Naive thymus-derived CD8-positive, alpha-beta T cell (primary cell): ENCODE measurements at places on chromosomes 4 and X. TPM values are rescaled to one million over a fixed set of nuclear protein-coding genes. Genes with fewer than 3 reads are reported as not detected.

DNA sequence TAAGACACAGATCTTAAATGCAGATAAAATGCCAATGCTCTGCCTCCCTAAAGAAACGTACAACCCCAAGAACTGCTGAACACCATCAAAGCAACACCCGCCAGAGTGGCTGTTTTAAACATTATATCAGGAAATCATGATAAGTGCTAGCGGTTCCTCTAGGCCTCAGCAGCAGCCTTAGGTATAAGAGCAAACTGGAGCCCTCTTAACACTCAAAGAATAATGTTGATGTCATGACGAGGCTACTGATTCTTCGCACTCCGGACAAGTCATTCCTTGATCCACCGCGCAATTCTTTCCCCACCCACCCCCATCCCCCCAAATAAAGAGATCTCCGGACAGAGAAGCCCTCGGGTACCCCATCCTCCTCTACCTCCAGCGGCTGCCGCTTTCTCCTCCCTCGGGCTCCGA lies 507 bp downstream of the LIN54 start:
- peak overlapping the region; percentile 99 for H3K27ac ChIP-seq
- peak; percentile 29 for DNase-seq
- no peaks in the 10 kb centered on the region for H3K36me3 ChIP-seq
- no peaks in the 10 kb centered on the region for H3K27me3 ChIP-seq
- H3K4me1 ChIP-seq = peaks cover 62% of the 10 kb centered on the region

The SMS gene
- total RNA-seq = 25.8 TPM

DNA sequence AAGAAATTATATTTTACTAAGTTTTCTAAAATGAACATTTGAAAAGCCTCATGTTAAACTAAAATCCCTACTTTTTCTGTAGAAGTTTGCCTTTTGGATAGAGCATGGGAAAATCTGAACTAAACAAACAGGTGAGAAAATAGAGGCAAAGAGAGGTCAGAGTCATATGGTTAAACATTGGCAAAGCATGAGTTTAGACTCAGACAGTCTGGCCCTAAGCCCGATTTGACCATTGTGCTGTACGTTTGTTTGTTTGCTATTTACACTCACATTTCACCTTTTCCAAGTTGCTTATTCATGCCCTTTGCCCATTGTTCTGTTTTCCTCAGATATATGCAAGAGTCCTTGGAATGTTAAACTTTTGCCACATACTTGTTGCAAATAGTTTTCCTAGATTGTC lies 85.4 kb downstream of the TIGD2 start:
- H3K4me1 ChIP-seq = no peaks in the 10 kb centered on the region
- no peak overlapping the region for H3K27ac ChIP-seq
- H3K4me3 ChIP-seq = no peak overlapping the region
- H3K36me3 ChIP-seq = no peaks in the 10 kb centered on the region
- no peak for DNase-seq

- no peaks in the 10 kb centered on the region for H3K27me3 ChIP-seq
- no peak overlapping the region for H3K27ac ChIP-seq
- DNase-seq = no peak
- H3K36me3 ChIP-seq = no peaks in the 10 kb centered on the region
- H3K4me1 ChIP-seq = no peaks in the 10 kb centered on the region
These were observed 442.1 kb downstream of the CENPC start for GRCh38 chr4:67103001-67103747.

GRCh38 chrX:3771766-3772165 lies 58.3 kb upstream of the PRKX start:
- H3K4me1 ChIP-seq = no peaks in the 10 kb centered on the region
- H3K27me3 ChIP-seq = no peaks in the 10 kb centered on the region
- no peak overlapping the region for H3K27ac ChIP-seq

DNA sequence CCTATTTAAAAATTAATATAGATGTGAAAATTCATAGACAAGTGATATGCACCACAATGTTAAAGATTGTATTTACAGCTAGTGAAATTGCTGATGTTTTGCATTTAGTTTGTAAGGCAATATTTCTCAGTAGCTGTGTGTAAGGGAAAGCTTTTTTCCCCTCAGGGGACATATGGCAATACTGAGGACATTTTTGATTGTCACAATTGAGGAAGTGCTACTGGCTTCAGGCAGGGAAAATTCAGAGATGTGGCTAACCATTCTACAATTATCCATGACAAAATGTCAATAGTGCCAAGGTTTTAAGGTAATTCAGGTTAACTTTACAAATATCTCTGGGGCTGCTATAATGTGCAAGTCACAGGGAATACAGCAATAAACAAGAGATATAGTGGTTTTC lies 66.1 kb upstream of the IL15 start:
- no peak for DNase-seq
- H3K4me3 ChIP-seq = no peak overlapping the region
- no peaks in the 10 kb centered on the region for H3K27me3 ChIP-seq

- no peak for DNase-seq
- H3K4me1 ChIP-seq = peaks cover 17% of the 10 kb centered on the region
- peak overlapping the region; percentile 51 for H3K27ac ChIP-seq
- H3K4me3 ChIP-seq = peak overlapping the region; percentile 78
- H3K36me3 ChIP-seq = no peaks in the 10 kb centered on the region
- H3K27me3 ChIP-seq = no peaks in the 10 kb centered on the region
These were observed 919 bp downstream of the SOWAHD start for GRCh38 chrX:119759248-119759766.

GRCh38 chrX:17038277-17038676 lies 91.8 kb downstream of the REPS2 start:
- H3K4me1 ChIP-seq = no peaks in the 10 kb centered on the region
- H3K27ac ChIP-seq = no peak overlapping the region
- no peaks in the 10 kb centered on the region for H3K36me3 ChIP-seq
- H3K27me3 ChIP-seq = no peaks in the 10 kb centered on the region
- H3K4me3 ChIP-seq = no peak overlapping the region
- DNase-seq = no peak

The SMPX gene
- not detected for total RNA-seq

The ZGRF1 gene
- 16.9 TPM for total RNA-seq

GRCh38 chr4:174669270-174669669 lies 147.0 kb upstream of the HPGD start:
- no peaks in the 10 kb centered on the region for H3K4me1 ChIP-seq
- H3K36me3 ChIP-seq = no peaks in the 10 kb centered on the region
- no peak for DNase-seq
- H3K27ac ChIP-seq = no peak overlapping the region
- H3K27me3 ChIP-seq = peaks cover 25% of the 10 kb centered on the region
- no peak overlapping the region for H3K4me3 ChIP-seq

- no peak overlapping the region for H3K27ac ChIP-seq
- DNase-seq = no peak
- no peaks in the 10 kb centered on the region for H3K4me1 ChIP-seq
- H3K4me3 ChIP-seq = no peak overlapping the region
- H3K27me3 ChIP-seq = no peaks in the 10 kb centered on the region
- no peaks in the 10 kb centered on the region for H3K36me3 ChIP-seq
These were observed 31.7 kb upstream of the APLN start for GRCh38 chrX:129686422-129686948.

The HTN1 gene
- total RNA-seq = not detected

GRCh38 chr4:13558881-13559280 lies 14.6 kb upstream of the NKX3-2 start:
- DNase-seq = no peak
- H3K27me3 ChIP-seq = peaks cover 22% of the 10 kb centered on the region
- H3K4me3 ChIP-seq = no peak overlapping the region
- H3K27ac ChIP-seq = no peak overlapping the region
- no peaks in the 10 kb centered on the region for H3K4me1 ChIP-seq
- H3K36me3 ChIP-seq = peaks cover 3% of the 10 kb centered on the region

- peaks cover 6% of the 10 kb centered on the region for H3K27me3 ChIP-seq
- no peak overlapping the region for H3K4me3 ChIP-seq
- H3K4me1 ChIP-seq = no peaks in the 10 kb centered on the region
- H3K27ac ChIP-seq = no peak overlapping the region
- no peaks in the 10 kb centered on the region for H3K36me3 ChIP-seq
- no peak for DNase-seq
These were observed 214.9 kb upstream of the UGT8 start for GRCh38 chr4:114383721-114384120.

The SOWAHB gene
- not detected for total RNA-seq

DNA sequence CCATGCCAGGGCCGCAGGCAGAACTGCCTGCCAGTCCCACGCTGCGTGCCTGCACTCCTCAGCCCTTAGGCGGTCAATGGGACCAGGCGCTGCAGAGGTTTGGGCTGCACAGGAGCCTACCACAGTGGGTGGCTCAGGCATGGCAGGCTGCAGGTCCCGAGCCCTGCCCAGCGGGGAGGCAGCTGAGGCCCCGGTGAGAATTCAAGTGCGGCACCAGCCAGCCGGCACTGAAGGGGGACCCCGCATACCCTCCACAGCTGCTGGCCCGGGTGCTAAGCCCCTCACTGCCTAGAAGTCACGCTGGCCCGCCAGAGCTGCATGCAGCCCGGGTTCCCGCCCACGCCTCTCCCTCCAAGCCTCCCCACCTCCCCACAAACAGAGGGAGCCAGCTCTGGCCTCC lies 302.5 kb upstream of the UGT8 start:
- no peaks in the 10 kb centered on the region for H3K27me3 ChIP-seq
- DNase-seq = no peak
- H3K36me3 ChIP-seq = peaks cover 6% of the 10 kb centered on the region
- no peak overlapping the region for H3K4me3 ChIP-seq

DNA sequence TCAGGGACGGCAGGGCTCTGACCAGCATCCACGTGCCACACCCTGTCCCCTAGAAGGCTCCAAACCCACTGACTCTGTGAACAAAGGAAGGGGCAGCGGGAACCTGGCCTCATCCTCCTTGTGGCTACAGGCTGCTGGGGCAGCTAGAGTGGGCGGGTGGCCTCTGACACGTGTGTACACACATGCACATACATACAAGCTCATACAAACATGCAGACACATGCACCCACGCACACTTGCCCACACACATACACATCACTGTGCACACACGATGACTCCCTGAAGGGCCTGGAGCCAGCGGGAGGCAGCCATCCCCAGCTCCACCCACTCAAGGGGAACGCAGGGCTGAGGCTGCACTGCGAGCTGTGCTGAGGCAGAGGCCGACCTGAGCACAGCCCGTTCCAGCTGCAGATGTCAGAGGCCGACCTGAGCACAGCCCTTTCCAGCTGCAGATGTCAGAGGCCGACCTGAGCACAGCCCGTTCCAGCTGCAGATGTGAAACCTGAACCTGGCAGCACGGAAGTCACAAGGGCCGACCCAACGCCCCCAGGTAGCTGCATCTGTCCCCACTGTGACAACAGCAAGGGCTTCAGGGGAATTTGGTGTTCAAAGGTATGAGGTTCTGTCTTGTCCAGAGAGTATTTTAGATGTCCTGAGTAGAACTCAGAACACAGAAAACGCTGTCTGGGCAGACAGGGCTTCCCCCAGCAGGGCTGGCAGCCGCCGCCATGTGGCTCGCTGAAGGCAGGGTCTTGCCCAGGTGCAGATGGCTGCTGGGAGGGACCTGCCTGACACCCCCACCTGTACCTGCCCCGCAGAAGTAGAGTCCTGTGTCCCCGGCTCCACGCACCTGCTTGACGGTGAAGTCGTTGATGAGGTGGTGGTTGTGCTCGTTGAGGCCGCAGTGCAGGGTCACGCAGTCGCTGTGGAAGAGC lies 33.5 kb downstream of the CTBP1 start:
- no peaks in the 10 kb centered on the region for H3K27me3 ChIP-seq
- peaks cover 41% of the 10 kb centered on the region for H3K4me1 ChIP-seq
- no peak overlapping the region for H3K4me3 ChIP-seq
- no peak for DNase-seq

The FGG gene
- not detected for total RNA-seq

- no peak overlapping the region for H3K4me3 ChIP-seq
- H3K4me1 ChIP-seq = peaks cover 43% of the 10 kb centered on the region
- no peak for DNase-seq
- no peaks in the 10 kb centered on the region for H3K27me3 ChIP-seq
These were observed 24.9 kb downstream of the CD99L2 start for GRCh38 chrX:150873616-150874015.

- no peaks in the 10 kb centered on the region for H3K36me3 ChIP-seq
- no peak for DNase-seq
- no peaks in the 10 kb centered on the region for H3K4me1 ChIP-seq
- no peak overlapping the region for H3K4me3 ChIP-seq
- H3K27ac ChIP-seq = no peak overlapping the region
These were observed 139.2 kb downstream of the NWD2 start for GRCh38 chr4:37383579-37384229.

GRCh38 chr4:67500373-67500772 lies 44.9 kb downstream of the CENPC start:
- no peak overlapping the region for H3K4me3 ChIP-seq
- no peak for DNase-seq
- no peaks in the 10 kb centered on the region for H3K27me3 ChIP-seq
- peaks cover 73% of the 10 kb centered on the region for H3K36me3 ChIP-seq

The NXF2 gene
- not detected for total RNA-seq

The EXOC1L gene
- total RNA-seq = not detected

The IQSEC2 gene
- total RNA-seq = 0.36 TPM

DNA sequence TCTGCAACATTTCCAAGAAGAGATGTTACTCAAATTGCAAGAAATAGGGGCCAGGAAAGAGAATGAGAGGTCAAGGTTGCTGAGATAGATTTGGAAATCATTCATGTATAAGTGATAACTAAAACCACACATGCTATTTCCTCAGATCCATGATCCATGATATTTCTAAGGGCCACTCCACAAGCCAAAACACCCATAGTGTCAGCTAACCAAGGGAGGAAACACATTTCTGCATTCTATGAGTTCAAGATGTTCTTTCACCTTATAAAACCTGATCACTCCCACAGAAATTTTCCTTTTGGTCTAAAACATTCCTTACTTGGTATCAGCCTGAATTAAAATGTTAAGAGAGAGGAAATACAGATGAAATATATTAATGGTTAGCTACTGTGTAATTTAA lies 47.2 kb downstream of the TBCK start:
- H3K27me3 ChIP-seq = no peaks in the 10 kb centered on the region
- H3K27ac ChIP-seq = no peak overlapping the region
- no peak overlapping the region for H3K4me3 ChIP-seq

GRCh38 chr4:163610648-163611047 lies 116.2 kb downstream of the TMA16 start:
- no peak for DNase-seq
- H3K27ac ChIP-seq = no peak overlapping the region
- peaks cover 45% of the 10 kb centered on the region for H3K4me1 ChIP-seq
- H3K4me3 ChIP-seq = no peak overlapping the region
- peaks cover 1% of the 10 kb centered on the region for H3K36me3 ChIP-seq
- H3K27me3 ChIP-seq = peaks cover 32% of the 10 kb centered on the region

The FAM184B gene
- total RNA-seq = not detected

- no peak overlapping the region for H3K4me3 ChIP-seq
- no peak for DNase-seq
- peaks cover 3% of the 10 kb centered on the region for H3K4me1 ChIP-seq
- no peak overlapping the region for H3K27ac ChIP-seq
- no peaks in the 10 kb centered on the region for H3K36me3 ChIP-seq
These were observed 20.2 kb downstream of the APLN start for GRCh38 chrX:129634541-129634940.

- no peaks in the 10 kb centered on the region for H3K4me1 ChIP-seq
- no peak overlapping the region for H3K27ac ChIP-seq
- no peaks in the 10 kb centered on the region for H3K27me3 ChIP-seq
- H3K36me3 ChIP-seq = no peaks in the 10 kb centered on the region
- no peak overlapping the region for H3K4me3 ChIP-seq
These were observed 351.2 kb downstream of the ARHGAP24 start for GRCh38 chr4:85826060-85826678.

- no peaks in the 10 kb centered on the region for H3K36me3 ChIP-seq
- no peak overlapping the region for H3K27ac ChIP-seq
- no peak overlapping the region for H3K4me3 ChIP-seq
- H3K4me1 ChIP-seq = no peaks in the 10 kb centered on the region
These were observed 118.0 kb upstream of the EDNRA start for GRCh38 chr4:147362938-147363337.

GRCh38 chrX:66126662-66127061 lies 37.4 kb upstream of the HEPH start:
- no peaks in the 10 kb centered on the region for H3K27me3 ChIP-seq
- no peak overlapping the region for H3K27ac ChIP-seq
- H3K4me3 ChIP-seq = no peak overlapping the region
- peaks cover 17% of the 10 kb centered on the region for H3K36me3 ChIP-seq

The ZBED1 gene
- total RNA-seq = 27.8 TPM
